NCI-H524 (cell line): ENCODE measurements at places on chromosomes 1 and 21.

DNA sequence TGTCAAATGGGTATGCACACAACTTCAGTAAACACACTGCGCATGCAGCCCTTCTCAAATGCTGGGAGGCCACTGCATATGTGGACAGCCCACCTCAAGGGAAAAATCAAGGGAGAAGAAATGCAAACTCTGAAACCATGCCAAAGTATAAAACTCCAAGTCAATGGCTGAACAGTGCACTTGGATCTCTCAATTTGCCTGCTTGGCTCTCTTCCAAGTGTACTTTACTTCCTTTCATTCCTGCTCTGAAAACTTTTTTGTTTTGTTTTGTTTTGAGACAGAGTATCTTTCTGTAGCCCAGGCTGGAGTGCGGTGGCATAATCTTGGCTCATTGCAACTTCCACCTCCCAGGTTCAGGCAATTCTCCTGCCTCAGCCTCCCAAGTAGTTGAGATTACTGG, 18.8 kb upstream of the COP1 start:
- no peak for DNase-seq

DNA sequence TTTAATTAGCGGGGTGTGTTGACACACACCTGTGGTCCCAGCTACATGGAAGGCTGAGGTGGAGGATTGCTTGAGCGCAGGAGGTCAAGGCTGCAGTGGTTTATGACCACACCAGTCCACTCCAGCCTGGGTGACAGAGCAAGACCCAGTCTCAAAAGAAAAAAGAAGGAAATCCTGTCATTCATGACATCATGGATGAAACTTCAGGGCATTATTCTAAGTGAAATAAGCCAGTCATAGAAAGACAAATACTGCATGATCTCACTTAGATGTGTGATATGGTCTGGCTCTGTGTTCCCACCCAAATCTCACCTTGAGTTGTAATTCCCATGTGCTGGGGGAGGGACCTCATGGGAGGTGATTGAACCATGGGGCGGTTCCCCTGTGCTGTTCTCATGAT, 82.6 kb downstream of the MT1HL1 start:
- DNase-seq = no peak

- DNase-seq = no peak
Observed at GRCh38 chr1:218156595-218156994, 128.5 kb upstream of the RRP15 start.

- no peak for DNase-seq
Observed at GRCh38 chr1:207364614-207365013, 43.1 kb downstream of the CD55 start.

GRCh38 chr1:215895276-215895675, 328.2 kb downstream of the KCTD3 start:
- DNase-seq = no peak

DNA sequence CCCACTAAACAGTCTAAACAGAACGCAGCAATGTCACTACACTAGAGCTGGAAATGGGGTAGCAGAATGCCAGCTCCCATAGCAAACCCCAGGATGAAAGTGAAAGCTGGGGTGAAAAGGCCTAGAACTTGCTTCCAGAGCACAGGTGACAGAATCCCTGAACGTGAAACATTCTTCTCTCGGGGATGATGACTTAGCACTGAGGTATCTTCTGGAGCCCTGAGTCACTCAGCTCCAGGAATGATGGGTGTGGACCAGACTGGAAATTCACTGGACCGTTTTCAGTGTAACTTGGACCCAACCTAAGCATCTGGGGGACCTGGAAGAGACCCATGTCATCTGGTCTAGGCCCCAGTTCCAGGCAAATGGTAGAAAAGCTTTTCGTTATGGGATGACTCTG, 108.9 kb downstream of the CDC7 start:
- DNase-seq = no peak

- no peak for DNase-seq
Observed at GRCh38 chr1:175221557-175222175, 29.1 kb upstream of the KIAA0040 start.

- DNase-seq = no peak
Observed at GRCh38 chr1:41333146-41333784, 28.0 kb upstream of the FOXO6 start.

DNA sequence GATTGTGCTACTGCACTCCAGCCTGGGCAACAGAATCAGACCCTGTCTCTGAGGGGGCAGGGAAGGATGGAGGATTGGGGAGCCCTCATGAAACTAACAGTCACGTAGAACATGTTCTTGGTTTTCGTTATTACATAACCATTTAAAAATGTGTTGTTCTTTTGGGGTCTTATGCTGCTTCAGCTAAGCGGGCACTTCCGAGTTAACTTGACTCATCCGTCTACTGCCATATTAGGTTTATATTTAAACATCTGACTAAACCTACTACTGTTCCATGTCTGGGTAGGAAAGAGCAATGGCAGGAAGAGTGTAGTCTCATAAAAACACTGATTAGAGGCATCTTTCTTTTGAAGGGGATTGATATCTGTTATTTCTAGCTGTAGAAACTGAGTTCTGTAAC, 59.5 kb upstream of the BMP8A start:
- no peak for DNase-seq

DNA sequence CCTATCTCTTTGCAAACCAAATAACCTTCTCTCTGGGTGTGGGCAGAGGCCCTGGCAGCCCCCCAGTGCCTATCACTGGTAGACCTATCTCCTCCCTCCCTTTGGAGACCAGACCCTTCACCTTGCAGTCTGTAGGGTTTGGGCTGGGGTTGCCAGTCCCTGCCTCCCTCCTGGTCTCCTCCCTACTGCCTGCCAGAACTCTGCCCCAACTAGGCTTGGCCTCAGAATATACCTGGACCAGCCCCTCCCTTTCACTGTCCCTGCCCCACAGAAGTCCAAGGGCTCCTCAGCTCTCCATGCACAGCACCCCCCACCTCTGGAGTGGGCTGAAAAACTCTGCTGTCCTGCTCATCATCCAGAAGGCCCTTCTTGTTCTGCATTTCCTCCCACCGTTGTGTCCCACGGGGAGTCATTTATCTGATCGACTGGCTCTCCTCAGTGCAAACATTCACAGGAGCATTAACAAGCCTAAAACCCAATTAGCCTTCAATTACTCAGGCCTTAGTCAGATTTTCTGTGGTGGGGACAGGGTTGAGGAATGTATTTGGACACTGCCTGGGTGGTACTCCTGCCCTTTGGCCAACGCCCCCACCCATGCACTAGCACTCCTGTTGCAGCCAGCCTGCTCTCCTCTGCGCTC, 27.7 kb upstream of the DMBX1 start:
- DNase-seq = no peak

DNA sequence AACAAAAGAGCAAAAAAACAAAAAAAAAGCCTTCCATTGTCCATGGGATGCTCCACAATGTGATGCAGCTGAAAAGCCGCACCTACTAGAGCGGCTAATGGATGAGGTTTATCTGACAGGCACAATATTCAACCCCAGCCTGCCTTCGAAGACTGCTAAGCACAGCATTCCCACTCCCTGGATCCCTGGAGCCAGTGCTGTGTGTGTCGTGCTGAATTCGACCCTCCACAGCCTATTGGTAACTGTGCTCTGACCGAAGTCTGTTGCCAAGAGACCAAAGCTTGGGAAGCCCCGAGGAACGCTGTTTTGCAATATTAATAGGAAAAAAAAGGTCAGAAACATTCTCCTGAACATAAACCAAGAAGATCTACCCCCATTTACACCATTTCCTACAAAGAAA, 57.2 kb upstream of the PUM1 start:
- no peak for DNase-seq

- no peak for DNase-seq
Observed at GRCh38 chr1:16615253-16616252, 2.2 kb upstream of the NBPF1 start.
